ENCODE measurements at places on chromosomes 1 and 21.

DNA sequence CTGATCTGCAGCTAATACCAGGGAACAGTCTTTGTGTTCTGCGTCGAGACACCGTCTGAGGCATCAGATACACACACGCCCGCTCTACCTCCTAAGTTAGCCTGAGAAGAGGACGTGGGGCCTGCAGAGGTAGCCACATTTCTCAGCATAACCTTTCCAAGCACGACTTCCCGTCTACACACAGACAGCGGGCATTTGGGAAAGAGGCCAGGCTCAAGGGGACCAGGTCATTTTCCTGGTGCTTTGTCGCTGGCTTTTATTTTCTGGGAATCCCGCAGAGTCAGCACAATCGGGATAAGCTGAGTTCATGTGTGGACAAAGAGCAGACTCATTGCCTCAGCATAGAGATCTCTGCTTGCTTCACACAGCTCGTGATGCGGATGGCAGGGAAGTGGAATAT is 72.5 kb upstream of the SMYD2 start:
- no peak for DNase-seq

GRCh38 chr1:51726544-51727225 is 109.8 kb downstream of the OSBPL9 start:
- no peak for DNase-seq

DNA sequence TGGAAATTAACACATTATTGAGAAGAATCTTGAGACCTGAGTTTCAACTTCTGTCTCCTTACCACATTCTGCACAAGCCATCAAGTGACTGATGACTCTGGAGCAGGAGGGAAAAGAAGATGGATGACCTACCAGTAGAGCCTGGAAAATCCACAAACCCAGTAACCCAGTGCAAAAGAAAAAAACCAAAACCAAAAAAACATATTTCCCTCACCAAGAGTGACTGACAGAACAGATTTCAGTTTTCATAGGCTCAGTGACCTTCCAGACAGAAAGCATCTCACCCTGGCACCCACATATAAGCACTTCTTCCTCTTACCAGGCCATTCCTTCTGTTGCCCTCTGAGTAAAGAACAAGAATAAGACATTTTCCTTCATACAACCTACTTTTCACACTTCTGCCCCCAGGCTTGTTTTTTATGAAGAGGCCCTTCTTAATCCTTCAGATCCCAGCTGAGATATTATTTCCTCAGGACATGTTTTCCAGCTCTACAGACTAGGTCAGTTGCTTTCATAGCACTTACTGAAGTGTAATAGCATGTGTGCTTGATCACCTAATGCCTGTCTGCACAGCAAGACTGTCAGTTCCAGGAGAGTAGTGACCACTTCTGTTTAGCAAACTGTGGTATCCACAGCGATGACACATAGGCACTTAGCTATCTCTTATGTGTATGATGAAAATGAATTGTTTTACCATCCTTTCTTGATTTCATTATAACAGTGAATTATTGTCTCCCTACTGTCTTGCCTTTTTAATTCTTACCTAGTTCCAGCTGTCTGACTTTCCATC is 4.0 kb downstream of the TSACC start:
- DNase-seq: no peak

- no peak for DNase-seq
Measured at GRCh38 chr21:20631633-20632032, 366.6 kb upstream of the NCAM2 start.

- no peak for DNase-seq
Measured at GRCh38 chr21:44960141-44961092, 20.6 kb downstream of the SLX9 start.

- DNase-seq: no peak
Measured at GRCh38 chr1:246527402-246528088, 20.5 kb upstream of the SMYD3 start.

DNA sequence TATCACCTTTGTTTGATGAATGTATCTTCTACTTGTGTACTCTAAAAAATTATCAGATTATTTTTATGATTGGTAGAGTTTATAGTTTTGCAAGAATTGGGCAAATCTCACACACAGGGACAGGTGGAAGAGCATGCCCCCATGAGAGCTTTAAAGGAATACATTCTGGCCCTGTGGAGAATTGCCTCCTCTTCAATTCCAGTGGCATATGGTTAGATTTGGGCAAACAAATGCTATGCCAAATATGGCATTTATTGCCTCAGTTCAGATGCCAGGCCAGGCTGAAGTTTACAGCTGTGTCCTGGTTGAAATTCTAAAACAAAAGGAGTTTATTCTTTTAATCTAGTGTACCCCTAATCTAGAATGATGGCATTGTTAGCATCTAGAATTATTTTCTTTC is 162.4 kb upstream of the CACYBP start:
- DNase-seq: no peak

- DNase-seq: no peak
Measured at GRCh38 chr1:206949208-206949607, 2.9 kb upstream of the PIGR start.

DNA sequence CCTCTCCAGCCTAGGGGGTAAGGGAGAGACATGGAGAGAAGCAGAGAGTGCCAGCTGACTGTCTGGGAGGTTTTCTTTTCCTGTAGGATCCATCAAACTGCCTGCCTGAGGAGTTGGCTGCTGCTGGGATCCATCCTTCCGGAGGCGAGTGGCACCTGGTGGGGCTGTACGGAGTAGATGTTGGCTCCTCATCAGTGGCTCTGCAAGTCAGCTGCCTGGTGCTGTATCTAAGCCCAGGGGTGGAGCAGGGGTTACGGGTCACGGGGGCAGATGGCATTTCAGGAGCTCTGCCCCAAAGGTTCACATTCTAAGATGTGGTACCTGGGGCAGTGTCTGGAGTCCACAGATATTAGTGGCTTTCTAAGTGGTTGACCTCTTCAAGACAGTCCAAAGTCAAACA is 128.0 kb downstream of the ACTL8 start:
- no peak for DNase-seq

- no peak for DNase-seq
Measured at GRCh38 chr1:153360592-153361479, 3.2 kb downstream of the S100A9 start.

GRCh38 chr1:160658814-160659193 is 12.0 kb upstream of the SLAMF1 start:
- DNase-seq: no peak

- DNase-seq: no peak
Measured at GRCh38 chr1:69929308-69930057, 275.9 kb downstream of the LRRC40 start.

GRCh38 chr1:119279456-119280381 is 88.9 kb upstream of the HAO2 start:
- DNase-seq: no peak

- DNase-seq: no peak
Measured at GRCh38 chr1:49622877-49623276, 400.9 kb downstream of the AGBL4 start.

DNA sequence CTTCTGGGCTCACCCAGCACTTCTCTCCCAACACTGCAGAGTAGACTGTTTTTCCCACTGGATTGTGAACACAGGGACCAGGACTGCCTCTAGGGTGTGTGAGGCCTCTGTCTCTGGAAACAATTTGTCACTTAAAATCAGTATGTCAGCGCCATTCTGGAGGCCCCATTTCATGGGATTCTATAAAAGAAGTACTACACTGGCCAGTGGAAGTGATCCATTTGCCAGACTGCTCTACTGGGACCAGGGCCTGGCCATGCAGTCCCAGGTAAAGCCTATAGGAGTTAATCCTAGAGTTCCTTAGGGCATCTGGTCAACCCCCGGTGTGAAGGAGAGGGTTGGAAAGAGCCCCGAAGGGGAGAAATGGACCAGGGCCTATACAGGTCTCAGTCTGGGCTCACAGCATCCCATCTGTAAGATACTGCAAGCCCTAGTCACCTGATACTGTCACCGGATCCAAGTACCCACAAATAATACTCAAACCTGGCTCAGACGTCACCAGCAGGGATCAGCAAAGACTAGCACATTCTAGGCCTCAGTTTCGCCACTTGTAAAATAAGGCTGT is 245.0 kb downstream of the FOXD2 start:
- DNase-seq: no peak

GRCh38 chr1:33322109-33322508 is 1.2 kb upstream of the A3GALT2 start:
- DNase-seq: no peak

DNA sequence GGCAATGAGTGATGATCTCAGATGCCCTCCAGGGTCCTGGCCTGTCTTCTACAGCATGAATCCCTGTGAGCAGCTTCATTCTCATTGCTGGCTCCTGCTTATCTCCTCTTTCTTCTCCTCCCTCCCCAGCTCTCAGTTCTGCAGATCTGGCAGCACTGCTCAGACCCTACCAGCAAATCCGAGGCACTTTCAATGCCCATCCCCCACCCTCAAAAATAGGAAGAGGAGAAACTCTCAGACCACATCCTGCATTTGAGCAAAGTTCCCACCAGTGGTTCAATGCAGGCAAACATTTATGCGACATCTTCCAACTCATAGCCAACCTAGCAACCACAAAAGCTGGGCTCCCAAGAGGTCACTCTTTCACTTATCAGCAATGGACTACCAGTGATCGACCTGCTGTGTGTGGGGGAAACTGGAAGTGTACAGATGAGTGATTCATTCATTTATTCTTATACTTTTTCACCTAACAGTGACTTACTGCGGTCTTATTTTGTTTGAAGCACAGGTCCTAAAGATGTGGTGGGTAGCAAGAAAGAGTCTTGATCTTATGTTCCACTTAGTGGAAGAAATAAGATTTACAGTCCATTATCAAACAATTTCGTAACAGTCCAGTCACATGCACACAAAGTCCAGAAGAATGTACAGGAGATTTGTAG is 5.8 kb upstream of the CHI3L2 start:
- DNase-seq: no peak

DNA sequence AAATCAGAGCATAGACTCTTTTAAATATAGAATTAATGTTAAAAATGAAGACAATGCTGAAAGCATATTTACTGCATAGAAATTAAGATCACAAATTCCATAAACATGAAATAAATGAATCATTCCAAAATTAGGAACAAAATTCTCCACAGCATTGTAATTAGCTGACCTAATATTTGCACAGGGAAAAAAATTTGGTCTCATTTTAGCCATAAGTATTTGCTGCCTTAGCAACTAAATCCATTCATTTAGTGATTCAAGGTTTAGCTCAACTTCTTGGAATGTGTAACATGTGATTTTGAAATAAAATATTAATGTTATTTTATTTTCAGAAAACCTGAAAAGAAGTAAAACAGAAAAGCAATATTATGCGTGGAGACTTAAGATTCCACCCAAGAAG is 25.5 kb downstream of the ADAMTS5 start:
- DNase-seq: no peak

Measured in stimulated activated CD8-positive, alpha-beta memory T cell treated with anti-CD3 and anti-CD28 coated beads, Interleukin-15, amount 100 ng/mL, for 24 hours (primary cell).